Stimulated activated CD4-positive, alpha-beta T cell treated with anti-CD3 and anti-CD28 coated beads, Interleukin-2, amount 100 ng/mL, for 24 hours (primary cell): ENCODE measurements at places on chromosomes 13 and 19.

DNA sequence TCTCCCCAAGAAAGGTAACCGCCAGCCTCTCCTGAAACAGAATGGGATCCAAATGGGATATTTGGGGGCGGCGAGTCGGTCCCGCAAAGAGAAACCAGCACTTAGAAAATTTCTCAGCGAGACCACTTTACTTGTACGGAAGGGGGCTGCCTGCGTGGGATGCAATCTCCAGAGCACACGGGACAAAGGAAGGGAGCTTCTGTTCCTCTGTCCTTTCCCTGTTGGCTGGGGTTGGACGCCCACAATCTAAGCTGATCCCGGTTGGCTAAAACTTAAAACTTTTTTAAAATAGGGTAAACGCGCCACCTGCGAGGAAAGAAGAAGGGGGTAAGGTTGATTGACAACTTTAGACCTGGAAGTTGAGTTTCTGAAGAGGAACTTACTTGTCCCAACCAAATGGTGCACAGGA lies 826 bp upstream of the BSG start:
- no peak for DNase-seq

DNA sequence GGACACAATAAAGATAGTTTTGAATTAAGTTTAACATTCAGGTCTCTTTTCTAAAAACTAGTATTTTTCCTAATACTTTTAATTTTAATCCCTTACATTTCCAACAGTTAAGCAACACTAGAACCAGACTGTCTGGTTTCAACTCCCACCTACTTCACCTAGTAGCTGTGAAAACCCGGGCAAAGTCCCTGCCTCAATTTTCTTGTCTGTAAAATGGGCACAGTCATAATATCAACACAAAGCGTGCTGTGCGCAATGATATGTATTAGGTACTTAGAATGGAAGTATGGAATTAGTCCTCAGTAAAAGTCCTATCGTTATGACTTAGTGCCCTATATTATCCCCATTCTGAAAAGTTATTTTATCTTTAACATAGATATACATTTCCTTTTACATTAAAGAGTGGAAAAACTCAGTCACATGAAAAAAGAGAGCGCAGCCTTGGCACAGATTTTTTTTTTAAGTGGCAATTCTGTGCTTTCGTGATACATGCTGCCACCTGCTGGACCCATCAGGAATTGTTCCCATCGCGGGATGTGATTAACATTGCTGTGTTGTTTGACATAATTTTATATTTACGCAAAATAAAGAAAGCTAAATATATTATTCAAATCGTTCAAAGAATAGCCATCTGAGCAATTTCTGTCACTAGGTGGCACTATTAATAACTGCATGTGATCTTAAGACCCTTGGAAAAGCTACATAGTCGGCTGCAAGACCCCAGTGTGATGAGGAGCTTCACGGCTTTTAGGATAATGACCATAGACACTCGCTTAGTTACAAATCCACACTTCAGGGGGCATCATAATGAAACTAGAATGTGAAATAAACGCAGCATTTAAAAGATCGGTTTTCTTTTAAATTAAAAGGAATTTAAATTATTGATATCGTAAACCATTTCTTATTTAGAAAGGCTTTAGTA lies 59.9 kb downstream of the LIG4 start:
- DNase-seq, result peak; percentile 63

DNA sequence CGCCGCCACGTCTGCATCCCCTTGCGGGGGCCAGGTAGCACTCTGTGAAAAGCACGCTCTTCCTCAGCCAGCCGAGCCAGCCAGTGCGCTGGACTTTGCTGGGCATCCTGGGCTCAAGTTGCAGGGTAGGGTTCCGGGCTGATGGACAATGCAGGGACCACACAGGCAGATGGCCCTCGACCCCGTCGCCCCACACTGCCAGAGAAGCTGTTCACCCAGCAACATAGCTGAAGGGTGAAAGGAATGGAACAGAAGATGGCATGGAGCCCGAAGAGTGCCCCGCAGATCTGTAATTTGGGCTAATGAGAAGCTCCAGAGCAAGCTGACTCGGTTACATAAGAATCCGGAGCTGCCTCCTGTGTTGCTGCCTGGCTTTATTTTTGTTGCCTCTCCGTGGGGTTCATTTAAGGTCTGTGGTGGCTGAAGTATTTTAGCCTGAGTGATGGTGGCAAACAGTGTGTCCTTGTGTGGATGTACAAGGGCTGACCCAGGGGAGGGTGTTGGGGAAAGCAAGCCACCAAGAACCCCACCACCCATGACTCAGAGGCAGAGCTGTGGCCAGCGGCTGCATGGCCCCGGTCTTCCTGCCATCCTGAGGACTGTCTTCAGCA lies 105.8 kb downstream of the SOX1 start:
- DNase-seq, result no peak

DNA sequence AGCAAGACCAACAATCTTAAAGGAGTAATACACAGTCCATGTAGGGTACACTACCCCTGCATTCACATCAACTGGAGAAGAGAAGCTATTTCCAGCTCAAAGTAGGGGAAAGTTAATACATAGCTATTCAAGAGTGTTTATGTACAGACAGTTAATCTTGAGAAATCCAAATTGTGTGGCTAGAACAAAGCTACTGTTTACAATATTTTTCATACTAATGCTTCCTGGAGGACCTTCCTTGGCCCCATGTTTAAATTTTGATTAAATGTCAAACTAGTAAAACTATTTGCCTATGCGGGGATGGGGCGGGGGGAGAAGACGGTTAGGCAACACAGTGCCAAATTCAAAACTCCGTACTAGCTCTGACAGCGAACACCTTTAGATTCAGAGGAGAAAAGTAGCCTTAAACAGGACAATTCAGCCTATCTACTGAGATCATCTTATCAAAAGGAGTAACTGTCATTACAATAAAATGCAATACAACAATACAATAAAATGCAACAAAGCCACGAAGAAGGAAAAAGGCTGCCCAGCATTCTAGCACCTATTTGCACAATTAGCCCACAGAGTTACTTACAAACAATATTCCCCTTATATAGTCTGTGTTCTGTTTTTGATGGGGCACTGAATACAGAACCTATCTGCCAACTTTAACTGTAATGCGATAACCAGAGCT lies 29.1 kb downstream of the BRD4 start:
- DNase-seq, result no peak

DNA sequence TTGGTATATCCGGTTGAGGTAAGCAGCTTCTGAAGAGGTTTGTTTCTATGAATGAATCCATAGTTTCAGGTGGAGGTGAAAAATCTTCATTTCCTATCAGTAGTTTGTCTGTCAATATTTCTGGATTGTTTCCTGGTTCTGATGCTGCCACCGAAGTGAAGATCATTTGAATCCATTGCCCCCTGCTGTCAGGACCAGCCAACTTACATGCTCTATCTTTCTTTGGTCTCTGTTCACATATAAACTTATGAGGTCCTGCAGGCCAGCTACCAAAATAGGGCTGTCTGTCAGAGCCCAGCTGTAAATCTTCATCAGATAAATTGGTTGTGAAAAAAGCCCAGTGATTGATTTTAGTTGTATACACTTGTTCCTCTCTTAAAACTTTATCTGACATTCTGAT lies 15.2 kb upstream of the N4BP2L1 start:
- no peak for DNase-seq

DNA sequence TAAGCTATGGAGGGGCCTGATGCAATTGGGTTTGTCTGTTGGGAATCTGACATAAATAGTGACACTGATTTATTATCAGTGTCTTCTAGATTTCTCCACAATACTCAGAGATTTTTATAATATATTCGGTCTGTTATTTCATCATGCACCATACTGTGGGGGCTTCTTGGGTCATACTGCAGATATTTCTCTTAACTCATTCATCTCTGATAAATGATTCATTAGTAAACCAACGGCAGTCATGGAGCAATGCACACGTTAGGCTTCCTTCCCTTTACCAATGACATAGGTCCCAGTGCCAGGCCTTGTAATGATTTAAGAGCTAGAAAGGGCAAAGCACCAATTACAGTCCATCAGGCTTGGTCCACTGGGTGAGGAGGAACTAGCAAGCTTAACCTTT lies 53.6 kb downstream of the FAM216B start:
- DNase-seq, result no peak

GRCh38 chr13:46864941-46865340 lies 31.9 kb downstream of the HTR2A start:
- DNase-seq, result no peak

DNA sequence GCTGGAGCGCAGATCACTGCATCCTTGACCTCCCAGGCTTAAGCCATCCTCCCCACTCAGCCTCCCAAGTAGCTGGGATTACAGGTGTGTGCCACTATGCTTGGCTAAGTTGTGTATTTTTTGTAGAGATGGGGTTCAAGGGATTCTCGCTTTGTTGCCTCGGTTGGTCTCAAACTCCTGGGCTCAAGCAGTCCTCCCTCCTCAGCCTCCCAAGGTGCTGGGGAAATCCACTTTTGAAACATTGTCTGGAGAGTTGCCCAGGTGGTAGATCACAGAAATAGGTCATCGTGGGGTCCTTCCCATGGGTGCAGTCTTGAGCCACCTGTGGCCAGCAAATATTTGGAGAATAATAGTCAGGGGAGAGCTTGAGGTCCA lies 5.2 kb downstream of the LDLR start:
- DNase-seq, result no peak

DNA sequence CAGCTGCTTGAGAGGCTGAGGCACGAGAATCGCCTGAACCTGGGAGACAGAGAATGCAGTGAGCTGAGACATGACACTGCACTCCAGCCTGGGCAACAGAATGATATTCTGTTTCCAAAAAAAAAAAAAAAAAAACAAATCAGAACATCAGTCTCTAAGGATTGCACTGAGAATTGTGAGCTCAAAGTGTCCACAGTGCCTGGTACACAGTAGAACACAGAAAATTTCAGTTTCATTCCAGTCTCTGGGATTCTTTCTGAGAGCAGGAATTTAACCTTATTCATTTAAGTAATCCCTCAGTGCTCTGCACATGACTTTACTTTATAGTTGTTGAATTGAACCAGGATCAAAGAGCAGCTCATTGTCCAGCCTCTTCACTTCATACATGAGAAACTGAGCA lies 25.9 kb upstream of the GATAD2A start:
- no peak for DNase-seq

DNA sequence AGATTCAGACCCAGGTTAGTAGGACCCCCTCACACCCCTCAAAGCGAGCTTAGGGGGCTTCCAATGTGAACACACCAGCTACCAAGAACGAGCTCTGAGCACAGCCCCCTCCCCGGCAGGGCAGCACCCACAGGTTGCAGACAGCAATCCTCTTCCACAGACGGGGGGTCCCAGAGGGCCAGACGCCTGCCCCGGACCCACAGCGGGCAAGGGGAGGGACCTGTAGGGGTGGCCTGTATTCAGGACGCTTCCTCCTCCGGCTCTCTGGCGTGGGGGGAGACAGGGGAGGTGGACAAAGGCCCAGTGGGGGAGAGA lies 4.8 kb downstream of the TTYH1 start:
- DNase-seq, result no peak

GRCh38 chr13:88339271-88339741 lies 668.1 kb downstream of the SLITRK5 start:
- no peak for DNase-seq

- no peak for DNase-seq
Measured at GRCh38 chr13:46487748-46488147, 65.2 kb upstream of the LRCH1 start.

GRCh38 chr13:113952151-113952982 lies 21.5 kb downstream of the C13orf46 start:
- no peak for DNase-seq

DNA sequence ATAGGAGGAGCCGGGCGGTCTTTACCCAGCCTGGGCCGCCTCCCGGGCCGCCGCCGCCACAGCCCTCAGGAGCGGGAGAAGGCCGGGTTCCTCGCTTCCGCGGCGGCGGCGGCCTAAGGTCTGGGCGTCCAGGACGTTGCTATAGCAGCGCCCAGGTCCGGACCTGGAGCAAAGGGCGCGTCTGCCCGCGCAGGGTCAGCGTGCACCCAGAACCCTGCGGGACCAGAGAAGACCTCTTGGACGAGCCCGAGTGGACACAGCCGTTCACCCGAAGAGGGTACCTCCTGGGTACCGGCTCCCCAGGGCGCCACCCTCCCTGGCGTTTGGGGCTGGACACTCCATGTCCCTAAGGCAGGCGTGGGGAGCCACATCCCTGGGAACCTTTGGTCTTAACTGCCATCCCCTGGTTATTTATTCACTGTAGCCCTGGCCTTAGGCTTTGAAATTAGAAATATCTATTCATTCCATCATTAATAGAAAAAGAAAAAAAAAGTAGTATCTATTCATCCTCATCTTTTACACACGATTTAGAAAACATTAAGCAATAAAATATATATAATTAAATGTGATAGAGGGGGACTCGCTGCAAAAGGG lies 2.4 kb downstream of the DZIP1 start:
- DNase-seq, result no peak

- no peak for DNase-seq
Measured at GRCh38 chr13:96540670-96541069, 450.8 kb downstream of the HS6ST3 start.

DNA sequence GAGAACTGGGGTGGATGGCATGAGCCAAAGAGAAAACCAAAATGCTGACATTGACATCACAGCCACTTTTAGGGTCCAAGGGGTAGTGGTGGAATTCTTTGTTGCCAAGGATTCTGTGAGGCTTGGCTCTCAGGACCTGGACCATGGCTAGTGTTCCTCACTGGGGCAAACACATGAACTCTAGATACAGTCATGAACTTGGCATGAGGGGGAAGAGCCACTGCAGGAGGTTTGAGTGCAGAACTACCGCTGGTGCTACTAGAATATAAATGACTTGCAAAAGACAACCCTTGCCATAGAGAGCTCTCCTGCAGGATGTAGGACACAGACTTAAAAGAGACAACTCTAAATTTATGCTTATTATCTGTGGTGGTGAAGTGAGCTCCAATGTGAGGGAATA lies 29.8 kb upstream of the FRY start:
- DNase-seq, result no peak

DNA sequence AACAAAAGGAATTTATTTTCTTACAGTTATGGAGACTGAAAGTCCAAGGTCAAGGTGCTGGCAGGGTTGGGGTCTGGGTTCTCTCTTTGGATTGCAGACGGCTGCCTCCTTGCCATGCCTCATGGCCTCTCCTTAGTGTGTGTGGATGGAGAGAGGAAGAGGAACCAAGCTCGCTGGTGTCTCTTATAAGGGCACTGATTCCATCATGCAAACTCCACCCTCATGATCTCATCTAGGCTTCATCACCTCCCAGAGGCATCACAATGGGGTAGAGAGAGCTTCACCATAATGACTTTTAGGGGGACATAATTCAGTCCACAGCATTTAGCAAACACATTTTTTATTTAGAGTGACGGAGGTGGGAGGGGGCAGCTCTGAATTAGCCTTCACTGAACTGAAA lies 104.9 kb upstream of the ABCC4 start:
- no peak for DNase-seq
